ENCODE measurements at places on chromosomes 1 and 21.

DNA sequence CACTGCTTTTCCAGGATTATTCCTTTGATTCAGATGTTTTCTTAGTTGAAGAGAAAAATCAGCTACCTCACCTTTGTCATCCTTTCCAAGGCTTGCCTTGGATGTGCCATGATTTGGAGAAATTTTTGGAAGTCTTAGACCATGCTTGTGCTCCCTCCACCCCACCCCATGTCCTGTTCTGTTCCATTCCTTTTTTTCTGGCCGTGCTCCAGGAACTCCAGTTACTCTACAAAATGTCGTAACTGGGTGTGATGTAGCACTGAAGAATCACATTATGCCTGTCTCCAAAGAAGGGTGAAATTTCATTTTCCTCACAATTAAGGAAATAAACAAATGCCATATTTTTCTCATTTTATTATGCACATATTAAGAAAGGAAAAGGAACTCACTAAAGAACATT is 217.8 kb upstream of the ZRANB2 start:
- DNase-seq, result no peak

- no peak for DNase-seq
Measured at GRCh38 chr1:248611883-248612414, 14.4 kb upstream of the OR2T10 start.

GRCh38 chr1:30322859-30323257 is 400.5 kb downstream of the MATN1 start:
- DNase-seq, result no peak

DNA sequence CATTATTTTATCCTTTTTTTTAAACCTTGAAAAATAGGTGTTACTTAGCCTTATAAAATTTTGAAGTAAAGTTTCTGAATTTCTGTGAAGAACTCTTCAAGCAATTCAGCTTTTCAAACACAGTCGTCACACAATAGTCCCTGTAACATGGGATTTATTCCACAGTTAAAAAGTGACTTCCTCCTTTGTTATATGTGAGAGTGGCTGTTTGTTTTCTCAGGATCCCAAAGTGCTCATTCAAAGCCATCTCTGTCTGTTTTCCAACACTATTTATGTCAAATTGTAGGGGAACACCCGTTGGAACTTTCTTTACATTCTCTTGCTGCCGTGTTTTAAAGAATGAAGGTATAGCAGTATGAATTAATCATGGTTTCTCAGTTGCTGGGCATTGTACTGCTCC is 80.8 kb upstream of the GPR52 start:
- no peak for DNase-seq

- DNase-seq, result no peak
Measured at GRCh38 chr1:98480271-98480670, 181.2 kb upstream of the SNX7 start.

DNA sequence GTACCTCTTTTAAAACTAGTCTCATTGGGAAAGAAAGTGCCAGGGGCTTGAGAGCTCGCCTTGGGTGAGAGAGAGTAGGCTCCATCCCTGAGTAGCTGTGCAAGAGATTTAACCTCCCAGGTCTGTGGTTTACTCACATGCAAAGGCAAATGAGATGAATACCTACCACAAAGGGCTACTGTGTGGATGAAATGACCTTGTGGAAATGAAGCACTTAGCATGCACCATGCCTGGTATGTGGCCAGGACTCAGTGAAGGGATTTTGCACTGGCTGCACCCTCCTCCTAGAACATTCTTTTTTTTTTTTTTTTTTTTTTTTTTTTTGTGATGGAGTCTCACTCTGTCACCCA is 120.3 kb downstream of the PROX1 start:
- DNase-seq, result no peak

GRCh38 chr1:64847666-64848065 is 102.8 kb downstream of the RAVER2 start:
- DNase-seq, result no peak

Data from NCI-H524 treated with DMSO at 0.1 percent for 48 hours (cell line).